Activated T-cell treated with anti-CD3 and anti-CD28 coated beads, Interleukin-2, amount 50 U/mL, for 4 hours (primary cell): ENCODE measurements at places on chromosomes 16 and 17. TPM values are rescaled to one million over a fixed set of nuclear protein-coding genes. Genes with fewer than 3 reads are reported as not detected.

DNA sequence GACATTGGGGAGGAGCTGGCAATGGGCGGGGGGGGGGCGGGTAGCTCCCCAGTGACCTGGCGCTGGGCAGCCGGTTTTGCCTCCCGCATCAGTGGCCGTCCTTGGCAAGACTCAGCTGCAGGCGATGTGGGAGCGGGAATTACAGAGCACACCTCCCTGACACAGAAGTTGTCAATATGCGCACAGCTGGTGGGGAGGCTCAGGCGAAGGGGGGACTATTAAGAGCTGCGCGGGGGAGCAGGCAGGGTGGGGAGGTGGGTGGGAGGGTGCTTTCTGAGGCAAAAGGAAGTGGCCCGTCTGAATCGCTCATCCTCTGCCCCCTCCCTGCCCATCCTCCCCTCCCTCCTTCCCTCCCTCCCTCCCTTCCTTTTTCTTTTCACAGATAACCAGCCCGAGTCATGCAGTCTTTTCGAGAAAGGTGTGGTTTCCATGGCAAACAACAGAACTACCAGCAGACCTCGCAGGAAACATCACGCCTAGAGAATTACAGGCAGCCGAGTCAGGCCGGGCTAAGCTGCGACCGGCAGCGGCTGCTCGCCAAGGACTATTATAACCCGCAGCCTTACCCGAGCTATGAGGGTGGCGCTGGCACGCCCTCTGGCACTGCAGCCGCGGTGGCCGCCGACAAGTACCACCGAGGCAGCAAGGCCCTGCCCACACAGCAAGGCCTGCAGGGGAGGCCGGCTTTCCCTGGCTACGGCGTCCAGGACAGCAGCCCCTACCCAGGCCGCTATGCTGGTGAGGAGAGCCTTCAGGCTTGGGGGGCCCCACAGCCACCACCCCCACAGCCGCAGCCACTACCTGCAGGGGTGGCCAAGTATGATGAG lies 44.0 kb downstream of the SREBF1 start:
- peak; percentile 23 for DNase-seq

The NKD1 gene
- 1.2 TPM for total RNA-seq

DNA sequence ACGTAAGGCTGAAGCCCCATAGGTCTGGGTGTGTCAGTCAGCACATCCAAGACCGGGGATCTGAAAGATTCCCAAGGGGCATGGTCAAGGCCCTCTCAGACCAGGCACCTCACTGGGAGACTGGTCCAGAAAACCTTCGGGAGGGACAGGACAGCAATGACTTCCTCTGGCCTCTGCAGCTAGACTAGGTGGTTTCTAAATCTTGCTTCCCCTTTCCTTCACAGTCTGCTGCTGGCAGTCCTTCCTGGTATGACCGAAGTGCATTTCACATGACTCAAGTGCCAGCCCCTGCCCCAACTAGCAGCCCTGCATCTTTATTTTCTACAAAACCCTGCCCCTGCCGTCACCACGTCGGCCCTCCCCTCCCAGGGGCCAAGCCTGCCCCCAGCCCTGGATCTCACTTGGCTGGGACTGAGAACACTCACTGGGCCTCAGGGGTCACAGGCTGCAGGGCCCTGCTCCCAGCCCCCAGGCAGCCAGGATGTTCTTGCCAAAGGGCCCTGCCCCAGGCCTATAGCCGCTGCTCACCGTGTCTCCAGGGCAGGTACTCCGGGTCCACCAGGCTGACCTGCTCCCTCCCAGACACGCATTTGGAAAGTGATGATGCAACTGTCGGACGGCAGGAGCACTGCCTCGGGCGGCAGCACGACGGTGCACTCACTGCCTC lies 18.3 kb downstream of the POLR3K start:
- no peak for DNase-seq

DNA sequence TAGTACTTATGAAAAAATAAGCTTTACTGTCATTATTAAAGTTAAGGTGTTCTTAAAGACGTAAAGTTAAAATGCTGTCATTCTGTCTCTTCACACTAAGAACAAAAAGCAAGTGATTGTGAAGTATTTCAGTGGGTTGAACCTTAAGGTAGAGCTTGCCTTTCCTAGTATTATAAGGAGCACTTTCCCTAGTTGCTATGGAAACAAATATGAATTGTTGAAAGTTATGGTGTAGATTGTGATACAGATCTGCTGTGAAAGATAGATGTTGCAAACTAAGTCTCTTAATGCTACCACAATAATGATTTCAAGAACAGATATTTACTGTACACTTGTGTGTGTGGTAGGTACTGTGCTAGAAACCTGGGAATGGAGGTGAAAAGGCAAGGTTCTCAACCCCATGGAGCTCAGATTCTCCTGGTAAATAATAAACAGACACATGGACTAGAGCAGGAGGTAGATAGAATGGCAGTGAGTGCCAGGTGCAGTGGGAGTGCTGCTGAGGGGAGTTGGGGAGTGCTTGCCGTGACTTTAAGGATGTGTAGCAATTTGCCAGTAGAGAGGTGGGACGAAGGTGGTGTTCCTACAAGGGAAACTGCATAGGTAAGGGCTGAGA lies 34.7 kb downstream of the MRTFB start:
- no peak for DNase-seq

- no peak for DNase-seq
Observed at GRCh38 chr16:85173981-85174751, 61.9 kb upstream of the CIBAR2 start.

GRCh38 chr16:56604966-56605365 lies 3.4 kb upstream of the MT2A start:
- DNase-seq, result no peak

DNA sequence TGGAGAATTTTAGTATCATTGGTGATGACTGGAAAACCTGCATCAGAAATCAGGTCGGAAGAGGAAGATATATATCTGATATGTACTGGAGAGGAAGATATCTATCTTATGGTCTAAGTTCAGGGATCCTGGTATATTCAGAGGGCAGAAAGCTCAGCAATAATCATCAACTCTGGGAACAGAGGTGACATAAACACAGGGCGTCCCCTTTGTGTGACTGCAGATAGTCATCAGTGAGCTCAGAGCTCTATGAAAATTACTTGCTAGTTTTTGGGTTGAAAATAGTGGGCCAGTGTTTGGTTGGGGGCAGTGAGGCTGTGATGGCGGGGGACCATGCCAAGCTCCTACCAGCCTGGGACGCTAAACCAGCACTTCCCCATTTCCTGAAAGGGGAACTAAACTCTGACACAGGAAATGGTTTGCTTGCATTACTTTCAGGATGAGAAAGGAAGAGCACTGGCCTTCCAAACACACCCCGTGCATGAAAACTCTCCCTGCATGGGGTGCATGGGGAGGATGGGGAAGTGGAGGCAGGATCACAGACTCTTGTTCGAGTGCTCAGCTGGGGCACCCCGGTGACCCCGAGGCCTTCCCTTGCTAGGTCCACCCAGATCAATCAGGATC lies 15.8 kb downstream of the NOD2 start:
- DNase-seq, result no peak

- DNase-seq, result no peak
Observed at GRCh38 chr16:52740766-52741165, 193.8 kb upstream of the TOX3 start.

GRCh38 chr17:13244513-13244912 lies 226.7 kb upstream of the ELAC2 start:
- no peak for DNase-seq

GRCh38 chr16:23859713-23860269 lies 24.0 kb downstream of the PRKCB start:
- no peak for DNase-seq

The NEUROD2 gene
- total RNA-seq, result not detected
